B cell (primary cell): ENCODE measurements at places on chromosomes 4 and X.

DNA sequence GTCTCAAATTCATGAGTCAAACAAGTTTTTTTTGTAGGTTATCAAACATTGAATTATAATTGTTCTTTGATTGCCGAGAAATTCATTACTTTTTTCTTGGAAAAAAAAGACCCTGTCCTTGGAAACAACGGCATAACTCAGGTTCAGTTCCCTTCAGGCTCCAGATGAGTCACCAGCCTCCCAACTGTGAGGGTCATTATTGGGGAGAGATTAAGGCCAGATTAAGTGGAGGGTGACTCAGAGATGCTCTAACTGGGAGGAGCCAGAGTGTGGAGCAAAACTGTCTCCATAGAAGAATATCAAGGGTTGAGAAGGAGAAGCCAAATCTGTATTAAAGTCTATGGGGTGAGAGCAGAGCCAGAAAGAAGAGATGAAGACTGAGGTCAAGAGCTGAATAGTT lies 9.6 kb downstream of the ADGRG4 start:
- DNase-seq, result no peak

- no peak for DNase-seq
These were observed 26.3 kb downstream of the PDHA1 start for GRCh38 chrX:19370061-19370460.

DNA sequence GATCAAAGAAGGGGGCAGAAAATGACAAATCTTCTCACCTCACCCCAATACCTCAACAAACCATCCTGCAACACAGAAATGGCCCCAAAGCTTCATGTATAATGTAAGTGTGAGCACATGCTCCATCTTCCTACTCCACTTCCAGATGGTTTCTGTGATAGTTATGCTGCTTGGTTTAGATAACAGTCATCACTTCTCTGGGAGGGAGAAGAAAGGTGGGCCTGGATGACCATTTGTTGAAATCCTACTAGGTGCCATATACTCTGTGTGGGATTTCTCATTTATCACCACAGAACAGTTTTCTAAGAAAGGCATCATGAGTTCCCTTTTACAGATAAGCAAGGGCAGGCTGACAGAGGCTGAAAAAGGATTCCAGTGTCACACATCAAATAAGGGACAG lies 31.3 kb upstream of the NXF3 start:
- DNase-seq, result no peak

DNA sequence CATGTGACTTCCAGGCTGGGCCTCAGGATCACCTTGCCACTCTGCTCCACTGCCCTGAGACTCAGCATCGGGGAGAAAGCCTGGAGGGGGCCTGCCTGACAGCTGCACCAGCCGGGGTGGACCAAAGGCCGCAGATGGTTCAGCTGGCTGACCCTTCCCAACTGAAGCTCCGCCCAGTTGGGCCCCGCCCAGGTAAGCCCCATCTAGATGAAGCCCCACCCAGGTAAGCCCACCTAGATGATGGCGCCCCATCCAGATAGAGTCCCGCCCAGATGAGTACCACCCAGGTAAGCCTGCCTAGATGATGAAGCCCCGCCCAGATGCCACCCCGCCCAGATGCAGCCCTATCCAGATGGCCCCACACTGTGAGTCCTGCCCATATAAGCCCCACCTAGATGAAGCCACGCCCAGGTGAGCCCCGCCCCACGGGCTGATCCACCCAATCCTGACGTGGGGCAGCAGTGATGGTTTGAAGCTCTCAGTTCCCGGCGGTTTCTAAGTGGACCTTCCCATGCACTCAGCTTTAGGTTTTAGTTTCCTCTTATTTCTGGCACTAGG lies 10.0 kb downstream of the ZFYVE28 start:
- no peak for DNase-seq

- no peak for DNase-seq
These were observed 95.7 kb upstream of the OTUD4 start for GRCh38 chr4:145276050-145276449.

- DNase-seq, result no peak
These were observed 148.1 kb downstream of the NWD2 start for GRCh38 chr4:37392521-37393255.

GRCh38 chr4:115781528-115782146 lies 668.2 kb upstream of the NDST4 start:
- DNase-seq, result no peak

- no peak for DNase-seq
These were observed 105.1 kb downstream of the NFKB1 start for GRCh38 chr4:102606261-102606660.

DNA sequence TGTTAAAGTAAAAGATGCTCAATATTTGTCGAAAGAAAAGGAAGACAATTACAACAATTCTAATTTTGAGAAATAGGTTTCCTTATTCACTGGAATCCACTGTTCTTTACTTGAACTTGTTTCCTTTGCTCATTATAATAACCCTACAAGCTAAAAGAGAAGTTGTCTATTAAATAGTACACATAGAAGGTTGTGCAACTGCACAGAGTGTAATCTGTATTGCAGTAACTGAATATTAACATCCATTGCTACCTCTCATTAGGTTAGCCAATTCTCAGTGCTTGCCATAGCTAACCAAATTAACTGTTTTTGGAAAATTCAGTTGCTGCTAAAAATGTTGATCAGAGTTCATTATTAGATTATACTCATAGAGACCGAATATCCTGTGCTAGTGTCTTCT lies 120.0 kb downstream of the PDLIM5 start:
- no peak for DNase-seq

GRCh38 chr4:151472297-151472696 lies 63.3 kb downstream of the FHIP1A start:
- no peak for DNase-seq

GRCh38 chr4:10897076-10897475 lies 212.5 kb upstream of the CLNK start:
- no peak for DNase-seq

GRCh38 chr4:154084864-154085263 lies 296.0 kb upstream of the SFRP2 start:
- DNase-seq, result no peak

- DNase-seq, result no peak
These were observed 32.5 kb downstream of the AFAP1 start for GRCh38 chr4:7907142-7907541.

- no peak for DNase-seq
These were observed 37.9 kb upstream of the PGK1 start for GRCh38 chrX:78066110-78066509.

- no peak for DNase-seq
These were observed 168.2 kb downstream of the ZNF518B start for GRCh38 chr4:10288830-10289537.

- no peak for DNase-seq
These were observed 384.2 kb downstream of the SH3BGRL start for GRCh38 chrX:81586096-81586495.

DNA sequence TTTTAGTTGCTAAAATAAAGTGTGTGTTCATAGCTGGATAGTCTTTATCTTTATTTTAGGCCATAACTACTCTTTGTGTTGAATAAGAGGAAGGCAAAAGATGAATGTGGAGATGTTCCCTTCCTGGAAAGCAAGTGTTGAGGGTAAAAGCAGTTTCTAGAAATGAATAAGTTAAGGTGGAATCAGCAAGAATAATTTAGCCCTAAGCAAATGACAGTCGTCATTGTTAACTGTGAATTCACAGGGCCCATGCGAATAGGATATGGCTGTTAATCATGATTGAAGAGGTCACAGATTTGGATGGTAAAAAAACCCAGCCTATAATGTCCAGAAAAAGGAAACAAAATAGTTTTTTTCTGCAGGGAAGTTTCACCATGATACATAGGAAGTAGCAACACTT lies 167.8 kb upstream of the PPP3CA start:
- DNase-seq, result no peak
